Fibroblast of gingiva (primary cell): ENCODE measurements at places on chromosomes 12 and 14.

DNA sequence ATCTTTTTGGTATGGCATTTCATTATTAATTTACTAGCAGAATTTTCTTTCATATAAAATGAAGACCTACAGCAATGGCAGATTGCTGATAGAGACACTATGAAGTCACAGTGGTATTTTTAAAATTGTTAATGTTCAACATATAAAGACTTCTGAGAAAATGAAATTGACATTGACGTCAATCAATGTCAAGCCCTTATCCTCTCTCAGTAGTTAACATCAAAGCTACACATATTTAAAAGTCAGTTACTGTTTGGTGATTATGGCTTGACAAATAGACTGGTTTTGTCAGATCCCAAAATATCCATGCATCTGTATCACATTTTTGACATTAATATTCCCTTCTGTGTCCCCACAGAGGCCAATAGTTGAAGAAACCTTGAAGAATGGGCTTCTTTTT is 1069.1 kb upstream of the SEL1L start:
- no peak for DNase-seq

DNA sequence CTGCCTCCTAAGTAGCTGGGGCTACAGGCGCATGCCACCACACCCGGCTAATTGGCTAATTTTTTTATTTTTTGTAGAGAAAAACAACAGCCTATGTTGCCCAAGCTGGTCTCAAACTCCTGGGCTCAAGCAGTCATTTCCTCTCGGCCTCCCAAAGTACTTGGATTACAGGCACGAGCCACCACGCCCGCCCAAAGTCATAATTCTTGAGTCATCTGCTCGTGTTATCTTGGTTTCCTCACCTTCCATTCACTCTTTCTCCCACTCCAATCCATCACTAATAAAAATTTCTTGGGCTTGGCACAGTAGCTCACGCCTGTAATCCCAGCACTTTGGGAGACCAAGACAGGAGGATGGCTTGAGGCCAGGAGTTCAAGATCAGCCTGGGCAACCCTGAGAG is 32.0 kb downstream of the ITGA7 start:
- no peak for DNase-seq

GRCh38 chr14:94051115-94051514 is 25.0 kb downstream of the OTUB2 start:
- peak; percentile 37 for DNase-seq

DNA sequence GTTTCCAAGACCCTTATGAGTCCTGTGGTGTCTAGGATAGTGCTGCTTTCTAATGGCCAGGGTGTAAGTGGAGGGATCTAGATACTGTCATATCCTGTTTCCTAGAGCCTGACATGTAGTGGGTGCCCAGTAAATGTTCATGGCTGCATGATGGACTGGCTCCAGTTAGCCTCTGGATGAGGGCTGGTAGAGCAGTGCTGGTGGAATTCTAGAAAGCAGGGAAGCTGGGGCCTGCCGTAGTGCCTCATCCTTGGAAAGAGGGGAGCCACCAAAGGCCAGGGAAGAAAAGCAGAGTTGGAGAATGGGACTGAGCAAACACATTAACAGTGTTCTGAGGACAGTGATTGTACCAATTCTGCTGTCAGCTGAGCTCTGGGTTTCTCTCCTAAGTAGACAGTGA is 637 bp downstream of the GZMB start:
- DNase-seq = no peak
